ENCODE measurements at places on chromosomes 13 and 19. TPM values are rescaled to one million over a fixed set of nuclear protein-coding genes. Genes with fewer than 3 reads are reported as not detected.

DNA sequence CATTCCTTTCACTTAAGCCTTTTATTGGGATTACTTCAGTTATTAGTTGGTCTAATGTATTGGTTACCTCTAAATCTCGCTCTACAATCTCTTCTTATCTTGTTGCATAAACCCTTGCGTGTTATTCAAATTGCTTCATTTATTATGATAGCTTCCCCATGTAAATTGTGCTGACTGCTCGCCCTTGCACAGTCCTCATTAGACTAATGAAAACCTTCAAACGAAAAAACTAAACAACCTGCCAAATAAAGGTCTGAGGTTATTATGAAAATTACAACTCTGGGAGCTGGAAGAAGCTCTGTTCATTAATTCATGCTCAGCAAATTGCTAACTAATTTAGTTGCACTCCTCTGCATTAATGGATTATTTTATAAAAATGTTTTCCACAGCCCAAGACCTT is 320.1 kb downstream of the DACH1 start:
- DNase-seq: no peak

GRCh38 chr13:106612688-106613087 is 44.8 kb upstream of the ARGLU1 start:
- DNase-seq: no peak

DNA sequence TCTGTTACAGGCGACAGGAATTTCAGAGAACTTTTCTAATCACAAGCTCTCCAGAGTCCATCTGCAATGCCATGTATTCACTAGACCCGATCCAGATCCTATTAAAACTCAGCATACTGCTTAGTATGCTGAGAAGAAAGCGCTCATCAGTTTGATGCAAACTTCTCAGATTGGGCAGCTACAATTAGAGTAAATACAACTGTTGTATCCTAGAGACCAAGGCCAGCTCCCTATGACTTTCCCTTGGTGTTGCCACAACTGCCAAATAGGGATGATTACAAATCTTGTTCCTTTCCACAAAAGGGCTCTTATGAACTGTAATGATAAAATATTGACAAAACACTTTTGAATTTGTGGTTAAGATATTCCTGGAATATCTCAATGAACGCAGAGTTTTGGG is 191.2 kb downstream of the SPRY2 start:
- DNase-seq: no peak

DNA sequence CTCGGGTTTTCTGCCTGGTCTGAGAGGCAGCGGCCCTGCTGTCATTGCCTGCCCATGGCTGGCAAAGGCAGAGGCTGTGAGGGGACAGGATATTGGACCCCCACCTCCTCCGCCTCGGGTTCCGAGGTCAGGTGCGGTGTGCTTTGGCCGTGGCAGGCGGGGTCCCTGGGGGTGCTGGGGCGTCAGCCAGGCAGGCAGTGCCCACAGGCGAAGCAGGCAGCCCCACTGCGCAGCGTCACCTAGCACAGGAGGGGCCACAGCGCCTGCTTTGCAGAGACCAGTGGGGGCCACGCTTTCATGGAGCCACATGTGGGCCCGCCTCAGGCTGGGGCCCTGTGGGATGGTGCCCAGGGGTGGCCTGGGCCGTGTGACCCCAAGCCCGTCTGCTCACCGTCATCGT is 96.0 kb downstream of the KDM4B start:
- DNase-seq: no peak

- no peak for DNase-seq
Observed at GRCh38 chr13:101309014-101309619, 107.2 kb downstream of the NALCN start.

GRCh38 chr13:102710261-102710679 is 15.4 kb upstream of the METTL21C start:
- no peak for DNase-seq

DNA sequence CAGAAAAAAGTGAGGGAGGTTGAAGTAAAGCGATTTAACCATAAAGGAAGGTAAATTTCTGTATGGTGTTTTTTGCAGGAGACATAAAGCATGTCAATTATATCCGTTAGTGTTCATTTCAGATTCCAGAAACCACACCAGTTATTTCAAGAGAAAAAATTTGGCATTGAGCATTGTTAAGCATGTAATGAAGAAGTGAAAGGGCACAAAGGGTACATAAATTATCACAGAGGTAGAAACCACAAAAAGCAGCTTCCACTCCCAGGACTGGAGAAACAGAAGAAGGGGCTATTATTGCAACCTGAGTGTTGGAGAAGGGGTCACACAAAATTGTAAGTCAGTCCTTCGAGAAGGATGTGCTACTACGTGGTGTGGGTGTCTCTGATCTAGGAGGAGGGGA is 72.2 kb upstream of the DACH1 start:
- no peak for DNase-seq

GRCh38 chr13:112054616-112055015 is 12.3 kb upstream of the SOX1 start:
- no peak for DNase-seq

DNA sequence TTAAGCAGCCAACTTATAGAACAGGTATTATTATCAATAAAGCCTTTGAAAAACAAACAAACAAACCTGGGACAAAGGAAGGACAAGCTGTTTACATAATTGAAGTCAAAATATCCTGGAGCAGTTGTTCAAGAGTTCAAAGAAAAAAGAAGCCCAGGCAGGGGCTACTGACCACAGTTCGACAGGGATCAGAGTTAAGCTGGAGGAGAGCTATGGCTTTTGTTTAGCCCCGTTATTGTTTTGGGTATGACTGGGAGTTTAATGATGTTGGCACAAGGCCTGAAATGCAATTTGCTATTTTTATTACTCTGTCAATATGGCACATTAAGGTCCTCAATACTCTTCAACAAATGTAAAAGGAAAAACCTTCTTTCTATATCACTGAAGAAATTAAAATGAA is 624.4 kb upstream of the KLHL1 start:
- no peak for DNase-seq

DNA sequence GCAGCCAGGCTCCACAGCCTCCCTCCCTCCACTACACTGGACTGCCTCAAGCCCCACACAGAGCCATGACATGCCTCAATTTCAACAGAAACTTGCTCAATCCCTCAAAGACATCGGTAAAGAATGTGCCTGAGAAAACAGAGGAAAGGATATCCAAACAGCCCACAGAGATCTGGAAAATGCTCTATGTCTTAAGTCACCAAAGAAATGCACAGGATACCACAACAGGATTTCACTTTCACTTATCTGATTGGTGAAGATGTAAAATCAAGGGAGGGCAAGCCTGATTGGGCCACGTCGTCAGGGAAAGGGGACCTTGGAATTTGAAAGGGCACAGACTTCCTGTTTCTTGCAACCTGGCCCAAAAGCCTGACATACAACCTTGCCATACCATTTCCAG is 14.2 kb downstream of the CACNA1A start:
- no peak for DNase-seq

DNA sequence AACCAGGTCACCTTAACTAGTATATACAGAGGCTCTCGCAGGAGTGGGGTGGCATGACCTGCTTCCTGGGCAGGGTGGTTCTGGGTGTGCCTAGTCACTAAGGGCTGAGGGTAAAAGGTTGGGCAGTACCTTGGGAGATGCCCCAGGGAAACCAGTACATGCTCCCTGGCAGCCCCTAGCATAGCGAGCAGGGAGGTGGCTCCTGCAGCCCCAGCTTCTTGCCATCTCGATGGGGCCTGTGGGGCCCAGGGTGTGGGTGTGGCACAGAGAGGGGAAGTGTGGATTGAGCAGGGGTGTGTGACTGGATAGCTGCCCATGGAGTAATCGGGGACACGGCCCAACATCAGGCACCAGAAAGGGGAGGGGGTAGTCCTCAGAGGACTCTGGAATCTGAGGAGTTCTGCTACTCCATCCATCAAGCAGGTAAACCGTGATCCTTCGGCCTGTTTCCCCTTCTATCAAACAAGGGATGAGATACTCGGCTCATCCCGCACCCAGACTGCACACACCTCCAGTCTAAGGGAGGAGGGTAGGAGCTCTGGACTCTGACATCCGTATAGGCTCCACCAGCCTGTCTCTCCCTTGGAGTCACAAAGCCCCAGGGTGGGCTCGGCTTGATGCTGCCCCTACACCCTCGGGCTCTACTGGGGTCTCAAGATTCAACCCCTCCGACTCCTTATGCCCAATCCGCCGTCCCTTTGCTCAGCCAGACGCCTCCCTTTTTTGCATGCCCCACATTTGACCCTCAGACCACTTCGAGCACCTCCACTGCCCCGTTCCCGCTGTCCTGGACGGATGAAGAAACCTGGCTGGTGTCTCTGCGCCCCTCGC is 1.1 kb downstream of the ZBTB45 start:
- DNase-seq: no peak

DNA sequence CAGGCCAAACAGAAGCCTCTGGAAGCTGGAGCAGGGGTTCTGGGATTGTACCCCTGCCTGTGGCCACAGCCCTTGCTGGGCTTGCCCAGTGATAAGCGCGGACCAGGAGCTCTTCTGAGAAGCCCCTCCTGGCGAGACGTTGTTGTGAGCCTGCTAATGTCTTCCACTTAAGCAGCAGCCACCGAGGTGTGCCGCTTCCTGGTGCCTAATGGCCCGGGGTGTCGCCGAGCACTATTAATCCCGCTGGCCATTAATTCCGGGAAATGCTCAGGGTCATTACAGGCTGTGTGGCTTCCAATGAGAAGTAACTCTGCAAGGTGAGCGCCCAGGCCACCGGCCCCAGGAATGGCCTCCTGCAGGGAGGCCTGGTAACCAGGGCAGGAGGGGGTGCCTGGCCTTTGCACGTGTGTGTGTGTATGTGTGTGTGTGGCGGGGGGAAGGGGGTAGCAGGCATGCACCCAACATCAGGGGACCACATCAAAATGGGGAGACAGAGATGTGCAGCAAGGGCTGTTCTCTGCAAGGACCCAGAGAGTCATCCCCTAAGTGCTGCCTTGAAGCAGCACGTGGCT is 175.0 kb downstream of the URI1 start:
- no peak for DNase-seq

The ABHD17A gene
- 109 TPM for total RNA-seq

The IRGC gene
- total RNA-seq: not detected

The ATP4A gene
- total RNA-seq: not detected

The COL4A2 gene
- total RNA-seq: not detected

The PRSS57 gene
- total RNA-seq: not detected

The GPR183 gene
- total RNA-seq: 203 TPM
